ENCODE measurements at places on chromosomes 5 and 9. TPM values are rescaled to one million over a fixed set of nuclear protein-coding genes. Genes with fewer than 3 reads are reported as not detected.

Gene FBP2
- not detected for total RNA-seq

Gene ADGRV1
- 98.6 TPM for total RNA-seq

Gene PCDHB12
- 12.6 TPM for total RNA-seq

Gene ACOT12
- 1.6 TPM for total RNA-seq

Gene P4HA2
- 13.9 TPM for total RNA-seq

GRCh38 chr9:1939926-1940368, 75.2 kb upstream of the SMARCA2 start:
- DNase-seq: no peak

GRCh38 chr5:27093279-27093678, 54.9 kb upstream of the CDH9 start:
- DNase-seq: no peak

DNA sequence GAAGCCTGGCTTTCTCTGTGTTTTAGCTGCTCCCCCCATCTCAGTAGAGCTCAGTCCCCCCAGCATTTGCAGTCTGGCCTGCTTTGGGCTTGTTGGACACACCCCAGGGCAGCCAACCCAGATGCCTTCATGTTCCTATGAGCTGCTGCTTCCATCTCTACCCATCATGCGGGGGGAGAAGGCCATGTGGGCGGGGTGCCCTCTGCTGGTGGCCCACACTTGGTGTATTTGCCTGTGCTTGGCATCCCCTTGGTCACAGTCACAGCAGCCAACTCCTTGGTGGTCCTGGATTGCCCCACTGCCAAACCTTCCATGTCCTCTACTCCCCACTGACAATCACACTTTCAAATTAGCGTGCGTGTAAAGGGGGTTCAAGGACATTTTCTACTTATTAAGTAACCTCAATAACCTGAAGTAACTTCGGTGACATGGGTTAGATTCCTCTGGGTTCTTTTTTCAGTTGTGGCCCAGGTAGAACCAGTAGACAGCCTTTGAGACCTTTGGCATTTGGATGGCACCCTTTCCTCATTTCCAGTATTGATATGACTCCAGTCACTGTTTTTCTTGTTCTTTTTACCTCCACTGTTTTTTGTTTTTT, 42.8 kb downstream of the SNX30 start:
- no peak for DNase-seq

DNA sequence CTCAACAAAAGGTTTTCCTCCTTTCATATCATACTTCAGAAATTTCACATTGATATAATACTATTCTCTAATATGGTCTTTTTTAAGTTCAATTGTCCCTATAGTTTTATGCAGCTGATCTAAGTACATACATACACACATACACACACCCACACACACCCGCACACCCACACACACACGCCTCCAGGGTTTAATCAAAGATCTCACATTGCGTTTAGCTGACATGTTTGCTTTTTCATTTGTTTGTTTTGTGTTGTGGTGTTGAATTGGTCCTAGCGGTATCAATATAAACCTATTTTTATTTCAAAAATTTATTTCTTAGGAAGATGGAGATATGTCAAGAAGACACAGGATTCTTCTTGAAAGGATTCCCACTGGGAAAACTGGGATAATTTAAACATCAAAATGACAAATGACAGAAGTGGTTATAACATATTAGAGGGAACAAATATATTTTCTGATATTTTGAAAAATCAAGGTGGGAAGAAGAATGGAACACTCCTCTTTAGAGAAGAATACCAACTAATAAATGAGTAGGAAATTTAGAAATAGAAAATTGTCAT, 434.9 kb upstream of the SLC30A5 start:
- no peak for DNase-seq

DNA sequence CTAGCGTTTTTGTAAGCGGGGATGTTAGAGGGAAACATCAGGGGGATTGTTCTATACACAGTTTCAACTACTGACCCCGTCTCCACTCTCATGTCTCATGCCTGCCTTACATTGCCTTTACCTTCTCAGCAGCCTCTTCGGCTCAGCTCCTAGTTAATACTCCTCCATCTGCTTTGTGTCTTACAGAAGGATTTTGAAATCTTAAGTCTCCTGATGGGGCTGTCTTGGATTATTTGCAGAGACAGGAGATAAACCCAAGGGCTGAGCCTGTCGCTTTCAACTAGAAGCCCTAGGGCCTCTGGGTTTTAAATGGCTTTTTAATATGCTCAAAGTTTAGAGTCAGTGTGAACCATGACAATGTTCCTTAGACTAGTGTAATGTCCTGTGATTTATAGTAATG, 161.5 kb downstream of the CARTPT start:
- DNase-seq: no peak

- DNase-seq: no peak
Observed at GRCh38 chr5:320524-321229, 837 bp upstream of the AHRR start.

- peak; percentile 89 for DNase-seq
Observed at GRCh38 chr9:122125158-122125508, 32.0 kb upstream of the TTLL11 start.

GRCh38 chr5:67009028-67009427, 187.6 kb downstream of the CD180 start:
- no peak for DNase-seq

- DNase-seq: no peak
Observed at GRCh38 chr9:34884747-34885189, 73.3 kb upstream of the PHF24 start.

DNA sequence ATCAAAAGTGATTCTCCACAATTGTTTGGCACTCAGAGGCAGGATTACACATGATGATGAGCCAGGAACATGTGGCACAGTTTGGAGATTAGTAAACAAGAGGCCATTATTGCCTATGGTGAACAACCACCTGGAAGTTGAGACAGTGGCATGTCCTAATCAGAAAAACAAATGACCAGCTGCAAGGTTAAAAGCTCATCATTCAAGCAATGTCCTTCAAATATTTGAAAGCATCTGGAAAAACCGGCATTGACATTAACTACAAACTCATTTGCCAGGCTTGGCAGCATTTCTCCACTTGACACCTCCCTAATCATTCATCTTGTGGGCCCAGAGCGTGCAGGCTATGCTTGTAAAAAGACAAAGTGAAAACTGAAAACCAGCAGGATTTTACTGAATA, 80.6 kb upstream of the MEGF10 start:
- DNase-seq: no peak

DNA sequence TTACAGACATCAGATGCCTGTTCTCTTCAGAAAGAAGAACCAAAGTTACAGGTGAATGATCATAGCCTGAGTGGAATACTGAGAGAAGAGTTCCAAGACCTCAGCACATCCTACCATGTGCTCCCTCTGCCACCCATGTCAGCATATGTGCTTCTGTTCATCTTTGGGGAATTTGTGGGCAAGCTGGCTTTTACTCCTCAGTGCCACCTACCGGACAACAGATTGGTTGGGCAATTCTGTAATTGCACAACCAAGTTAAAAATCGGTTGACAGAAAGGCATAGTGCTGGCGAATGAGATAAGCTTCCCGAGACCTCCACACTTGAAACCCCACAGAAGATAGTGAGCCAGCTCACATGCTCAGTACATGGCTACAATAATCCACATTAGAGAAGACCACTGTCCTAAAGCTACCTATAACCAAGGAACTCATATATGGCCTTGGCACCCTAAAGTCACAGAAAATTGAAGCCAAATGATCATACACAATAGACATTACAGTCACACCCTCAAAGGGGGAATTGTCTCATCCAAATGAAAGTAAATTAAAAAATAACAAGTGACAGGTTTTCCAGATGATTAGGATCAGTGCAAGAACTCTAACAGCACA, 1238.0 kb upstream of the NUDT12 start:
- no peak for DNase-seq

GRCh38 chr9:91502475-91502874, 78.8 kb upstream of the NFIL3 start:
- DNase-seq: no peak

DNA sequence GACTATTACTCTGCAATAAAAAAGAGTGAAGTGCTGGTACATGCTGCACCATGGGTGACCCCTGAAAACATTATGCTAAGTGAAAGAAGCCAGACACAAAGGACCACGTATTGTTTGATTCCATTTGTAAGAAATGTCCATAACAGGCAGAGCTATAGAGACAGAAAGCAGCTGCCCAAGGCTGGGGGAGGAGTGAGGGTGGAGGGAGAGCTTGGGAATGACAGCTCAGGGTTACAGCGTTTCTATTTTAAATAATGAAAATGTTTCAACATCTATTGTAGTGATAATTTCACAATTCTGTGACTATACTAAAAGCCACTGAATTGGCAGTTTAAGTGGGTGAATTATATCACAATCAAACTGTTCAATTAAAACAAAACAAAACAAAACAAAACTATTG, 81.7 kb downstream of the MYO10 start:
- DNase-seq: no peak

DNA sequence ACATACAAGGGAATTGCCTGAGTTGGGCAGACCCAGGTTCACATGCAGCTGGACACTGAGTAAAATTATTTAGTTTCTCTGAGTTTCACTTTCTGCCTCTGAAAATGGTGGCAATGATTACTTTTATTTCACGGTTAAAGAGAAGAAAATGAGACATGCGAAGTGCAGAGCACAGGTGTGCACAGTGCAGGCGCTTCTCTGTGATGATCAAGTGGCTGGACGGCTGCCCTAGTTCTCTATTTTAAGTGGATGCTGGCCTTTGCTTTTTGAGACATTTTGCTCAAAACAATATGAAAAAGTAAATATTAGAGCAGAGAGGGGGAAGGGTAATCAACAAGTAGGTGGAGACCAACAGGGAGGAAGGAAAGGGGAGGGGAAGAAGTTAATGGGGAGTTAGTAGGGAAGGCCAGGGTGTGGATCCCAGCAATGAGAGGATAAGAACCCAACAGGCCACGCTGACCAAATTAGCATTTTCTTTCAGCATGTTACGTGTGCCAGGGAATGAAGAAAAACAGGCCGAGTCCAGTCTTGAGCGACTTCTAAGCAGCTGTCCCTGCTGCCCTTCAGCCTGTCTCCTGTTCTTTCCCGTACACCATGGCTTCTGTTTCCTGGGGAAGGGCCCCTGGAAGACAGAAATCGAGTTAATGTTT, 16.1 kb downstream of the SNX18 start:
- DNase-seq: no peak

- no peak for DNase-seq
Observed at GRCh38 chr5:80798166-80798565, 143.4 kb upstream of the DHFR start.

DNA sequence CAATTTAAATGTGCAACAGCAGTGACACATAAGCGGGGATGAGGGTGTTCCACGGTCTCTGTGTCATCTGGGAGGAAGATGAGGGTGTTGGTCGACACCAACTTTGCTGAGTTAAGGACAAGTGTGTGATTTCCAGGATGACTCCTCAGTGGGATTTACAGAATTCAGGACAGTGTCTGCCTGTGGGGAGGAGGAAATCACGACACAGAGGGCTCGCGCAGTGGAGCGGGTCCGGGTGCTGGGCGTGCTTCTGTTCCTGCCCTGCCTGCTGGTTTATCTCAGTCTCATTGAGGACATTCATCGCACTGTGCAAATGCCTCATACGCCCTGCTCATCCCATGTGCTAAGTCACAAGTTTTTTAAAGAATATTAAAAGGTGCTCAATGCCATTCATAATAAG, 73.7 kb upstream of the ADAMTS2 start:
- DNase-seq: no peak

Measured in frontal cortex (tissue), 4 donors.